Stimulated activated CD8-positive, alpha-beta memory T cell treated with anti-CD3 and anti-CD28 coated beads, Interleukin-12 subunit alpha, Interleukin-12 subunit beta, amount 100 ng/mL, for 4 hours (primary cell): ENCODE measurements at places on chromosomes 13 and 19.

GRCh38 chr13:58792854-58793253 lies 1161.3 kb downstream of the PCDH17 start:
- DNase-seq = no peak

DNA sequence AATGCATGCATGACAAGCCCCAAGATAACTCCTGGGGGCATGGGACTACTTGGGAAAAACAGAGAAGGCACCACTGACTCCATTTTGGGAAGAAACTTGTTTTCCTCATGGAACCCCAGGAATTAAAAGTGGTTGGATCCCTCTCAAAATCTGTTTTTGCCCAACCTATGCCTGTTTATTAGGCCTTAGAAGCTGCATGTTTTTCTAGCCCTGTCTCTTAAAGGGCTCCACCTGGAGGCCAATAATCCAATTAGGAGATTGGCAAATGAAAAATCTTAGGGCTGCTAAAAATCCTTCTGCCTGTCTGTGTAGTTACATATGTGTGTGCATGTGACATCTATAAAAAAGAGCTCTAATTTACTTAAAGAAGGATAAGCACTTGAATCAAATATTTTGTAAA lies 26.9 kb downstream of the MED4 start:
- no peak for DNase-seq

- DNase-seq = no peak
Observed at GRCh38 chr13:46341112-46341711, 45.8 kb downstream of the RUBCNL start.

- no peak for DNase-seq
Observed at GRCh38 chr13:46899801-46900200, 2.9 kb upstream of the HTR2A start.

DNA sequence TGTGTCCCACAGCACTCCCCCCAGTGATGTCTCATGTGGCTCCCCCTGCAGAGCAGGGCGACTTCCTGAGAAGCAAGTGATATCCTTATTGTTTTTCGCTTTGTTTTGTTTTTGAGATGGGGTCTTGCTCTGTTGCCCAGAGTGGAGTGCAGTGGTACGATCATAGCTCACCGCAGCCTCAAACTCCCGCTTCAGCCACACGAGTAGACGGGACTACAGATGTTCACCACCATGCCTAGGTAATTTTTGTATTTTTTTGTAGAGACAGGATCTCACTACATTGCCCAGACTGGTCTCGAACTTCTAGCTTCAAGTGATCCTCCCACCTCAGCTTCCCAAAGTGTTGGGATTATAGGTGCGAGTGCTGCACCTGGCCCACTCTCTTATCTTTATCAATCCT lies 5.0 kb downstream of the CEP89 start:
- no peak for DNase-seq

DNA sequence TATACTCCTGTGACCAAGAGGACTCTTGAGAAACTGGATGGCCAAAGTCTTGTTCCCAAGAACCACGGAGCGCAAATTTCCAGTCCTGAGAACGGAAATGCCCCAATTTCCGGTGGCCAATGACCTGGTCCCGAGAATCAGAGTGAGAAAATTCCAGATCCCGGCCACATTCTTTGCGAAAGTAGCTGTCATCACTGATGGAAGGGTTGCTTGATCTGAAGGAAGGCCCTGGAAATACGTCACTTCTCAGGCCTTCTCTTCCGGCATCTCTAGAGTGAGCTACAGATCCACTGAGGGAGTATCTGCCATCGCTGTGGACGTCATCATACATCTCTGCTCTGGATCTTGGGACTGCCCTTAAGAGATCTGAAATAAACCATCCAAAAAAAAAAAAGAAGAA lies 7.5 kb downstream of the SUGP2 start:
- DNase-seq = no peak

- DNase-seq = no peak
Observed at GRCh38 chr13:44680746-44681355, 104.7 kb upstream of the TSC22D1 start.

- DNase-seq = no peak
Observed at GRCh38 chr19:1850809-1851653, 2.7 kb upstream of the REXO1 start.

DNA sequence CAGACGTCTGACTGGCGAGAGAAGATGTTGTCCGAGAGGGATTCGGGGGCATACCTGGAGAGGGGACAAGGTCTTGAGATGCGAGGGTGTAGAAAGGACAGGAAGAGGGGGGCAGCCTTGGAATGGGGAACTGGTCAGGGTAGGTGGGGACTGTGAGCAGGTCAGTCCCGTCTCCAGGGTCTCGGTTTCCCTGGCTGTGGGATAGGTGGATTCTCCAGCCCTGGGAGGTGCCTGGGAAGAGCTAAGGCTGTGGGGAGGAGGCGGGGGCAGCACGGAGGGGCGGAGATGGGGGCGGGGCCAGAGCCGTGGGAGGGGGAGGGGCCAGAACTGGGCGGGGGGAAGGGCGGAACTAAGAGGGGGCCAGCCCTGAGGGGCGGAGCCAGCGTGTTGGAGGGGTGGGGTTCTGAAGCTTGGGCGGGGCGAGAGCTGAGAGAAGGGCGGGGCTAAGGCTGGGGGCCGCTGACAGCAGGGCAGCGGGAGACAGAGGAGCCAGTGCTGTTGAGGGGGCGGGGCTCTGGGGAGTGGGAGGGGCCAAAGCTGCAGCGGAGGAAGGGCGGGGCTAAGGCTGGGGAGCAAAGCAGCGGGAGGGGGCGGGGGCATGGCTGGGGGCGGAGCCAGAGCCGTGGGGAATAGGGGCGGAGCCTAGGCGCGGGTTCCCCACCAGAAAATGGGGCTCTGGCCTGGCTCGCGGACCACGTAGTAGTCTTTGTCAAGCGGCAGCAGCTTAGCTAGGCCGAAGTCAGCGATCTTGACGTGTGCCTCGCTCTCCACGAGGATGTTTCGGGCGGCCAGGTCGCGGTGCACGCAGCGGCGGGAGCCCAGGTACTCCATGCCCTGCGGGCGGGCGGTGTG lies 9.5 kb upstream of the INSL3 start:
- no peak for DNase-seq

DNA sequence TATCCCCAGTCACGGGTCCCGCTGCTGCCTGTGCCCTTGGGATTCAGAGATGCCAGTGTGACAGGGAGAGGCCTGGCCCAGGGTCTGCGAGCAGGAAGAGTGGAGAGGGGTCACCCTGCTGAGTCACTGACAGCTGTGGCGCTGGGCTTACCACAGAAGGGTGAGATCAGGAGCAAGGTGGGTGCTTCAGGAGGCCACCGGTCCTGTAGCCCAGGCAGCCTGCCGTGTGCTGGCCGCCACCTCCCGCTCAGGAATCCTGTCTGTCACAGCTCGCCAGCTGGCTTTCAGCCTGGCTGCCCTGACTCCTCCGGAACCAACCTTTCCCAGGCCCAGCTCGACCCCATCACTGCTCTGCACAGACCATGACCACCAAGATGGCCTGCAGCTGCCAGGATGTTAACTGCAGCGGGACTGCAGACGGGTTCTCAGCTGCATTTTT lies 25.3 kb downstream of the NAXD start:
- no peak for DNase-seq

- DNase-seq = no peak
Observed at GRCh38 chr19:6967967-6968366, 53.3 kb downstream of the MBD3L2B start.

DNA sequence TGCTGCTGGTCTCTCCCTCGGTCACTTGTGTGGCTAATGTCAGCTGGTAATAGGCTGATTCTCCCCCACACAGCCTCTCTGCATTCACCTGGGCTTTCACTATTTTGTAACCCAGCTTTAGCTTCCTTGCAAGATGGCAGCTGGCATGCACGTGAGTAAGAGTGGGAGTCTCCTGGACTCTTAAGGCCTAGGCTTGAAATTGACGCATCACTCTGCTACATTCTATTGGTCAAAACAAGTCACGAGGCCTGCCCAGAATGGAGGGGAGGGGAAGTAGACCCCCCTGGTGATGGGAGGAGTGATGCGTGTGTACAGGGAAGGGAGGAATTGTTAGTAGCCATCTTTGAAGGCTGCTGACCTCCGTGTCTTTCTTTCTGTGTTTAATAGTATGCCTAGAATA lies 24.9 kb upstream of the PNMA8B start:
- no peak for DNase-seq

GRCh38 chr13:110254751-110255553 lies 52.0 kb downstream of the COL4A1 start:
- DNase-seq = no peak

DNA sequence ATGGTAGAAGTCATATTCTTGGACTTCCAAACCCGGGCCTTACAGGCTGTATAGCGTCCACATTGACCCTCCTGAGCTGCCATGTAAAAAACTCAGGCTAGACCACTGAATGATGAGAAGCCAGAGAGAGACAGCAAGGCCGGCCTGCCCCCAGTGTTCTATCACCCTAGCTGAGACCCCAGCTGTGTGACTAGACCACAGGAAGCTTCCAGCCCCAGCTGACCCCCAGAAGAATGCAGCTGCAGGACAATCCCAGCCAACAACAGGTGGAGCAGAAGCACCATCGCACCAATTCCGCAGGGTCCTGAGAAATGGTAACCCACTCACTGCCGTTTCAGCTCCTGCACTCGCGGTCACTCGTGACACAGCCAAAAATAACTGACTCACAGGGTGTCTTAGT lies 2.9 kb upstream of the ATP11A start:
- DNase-seq = no peak

DNA sequence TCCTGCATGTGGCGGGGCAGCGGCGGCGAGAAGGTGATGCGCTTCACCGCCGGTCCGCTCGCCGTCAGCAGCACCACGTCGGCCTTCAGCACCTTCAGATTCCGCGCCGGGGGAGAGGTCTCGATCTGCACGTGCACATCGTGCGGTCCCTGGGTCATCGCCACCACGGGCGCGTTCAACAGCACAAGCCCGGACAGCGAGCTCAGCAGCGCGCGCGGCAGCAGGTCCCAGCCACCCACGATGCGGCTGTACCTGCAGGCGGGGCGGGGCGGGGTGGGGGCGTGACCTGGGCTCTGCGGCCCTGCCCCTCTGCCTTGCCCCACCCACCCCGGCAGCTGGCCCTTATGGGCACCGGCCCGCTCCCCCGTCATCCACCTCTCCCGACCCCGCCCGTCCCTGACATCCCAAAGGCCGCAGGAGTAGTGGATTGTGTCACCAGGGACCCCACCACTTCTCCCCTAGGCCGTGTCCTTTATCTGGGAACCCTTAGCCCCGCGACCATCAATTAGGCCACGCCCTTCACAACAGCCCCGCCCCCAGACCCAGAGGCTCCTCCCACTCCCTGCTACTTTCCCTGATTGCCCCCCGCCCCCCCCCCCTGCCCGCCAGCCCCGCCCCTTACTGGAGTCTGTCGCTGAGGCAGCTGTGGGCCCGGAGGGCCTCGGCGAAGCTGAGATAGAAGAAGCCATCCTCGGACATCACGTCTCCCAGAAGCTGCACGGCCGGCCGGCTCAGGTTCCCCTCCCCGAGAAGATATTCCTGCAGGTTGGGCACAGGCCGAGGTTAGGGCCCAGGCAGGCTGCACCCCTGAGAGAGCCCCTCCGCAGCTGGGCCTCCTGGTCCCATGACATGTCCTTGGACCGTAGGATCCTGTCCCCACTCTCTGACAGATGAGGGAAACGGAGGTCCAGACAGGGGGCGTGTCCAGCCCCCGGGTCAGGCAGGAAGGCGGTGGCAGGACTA lies 6.1 kb downstream of the IL4I1 start:
- peak; percentile 60 for DNase-seq

DNA sequence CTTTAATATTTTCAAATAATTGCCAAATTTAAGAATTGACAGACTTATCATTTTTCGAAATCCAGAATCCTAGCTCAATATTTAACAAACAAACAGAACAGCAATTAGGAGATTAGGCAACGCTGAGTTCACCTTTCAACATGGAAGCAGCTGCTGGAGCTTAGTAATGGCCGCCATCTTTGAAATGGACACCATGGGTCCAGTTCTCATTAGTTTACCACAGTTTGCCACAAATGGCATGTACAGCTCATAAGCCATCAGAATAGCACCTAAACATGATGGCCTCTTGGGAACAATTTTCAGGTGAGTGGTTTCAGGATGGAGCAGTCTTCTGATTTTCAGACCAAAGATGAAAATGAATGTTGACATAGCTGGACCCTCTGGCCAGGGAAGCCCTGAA lies 313.6 kb upstream of the OBI1 start:
- no peak for DNase-seq

- DNase-seq = no peak
Observed at GRCh38 chr13:46656786-46657185, 103.8 kb downstream of the LRCH1 start.

DNA sequence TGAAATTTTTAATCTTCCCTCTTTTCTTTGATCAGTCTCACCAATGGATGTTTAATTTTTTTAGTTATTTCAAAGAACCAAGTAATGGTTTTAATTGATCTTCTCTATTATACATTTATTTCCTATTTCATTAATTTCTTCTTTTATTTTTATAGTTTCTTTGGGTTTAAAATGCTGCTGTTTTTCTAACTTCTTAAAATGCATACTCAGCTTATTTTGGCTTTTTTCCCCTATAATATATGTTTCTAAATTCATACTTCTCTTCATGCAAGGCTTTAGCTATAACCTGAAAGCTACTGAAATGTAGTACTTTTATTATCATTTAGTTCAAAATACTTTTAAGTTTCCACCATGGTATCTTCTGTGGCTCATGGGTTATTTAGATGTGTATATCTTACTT lies 53.9 kb downstream of the ANKRD10 start:
- no peak for DNase-seq

GRCh38 chr19:1503089-1503924 lies 9.5 kb downstream of the ADAMTSL5 start:
- DNase-seq = peak; percentile 38

DNA sequence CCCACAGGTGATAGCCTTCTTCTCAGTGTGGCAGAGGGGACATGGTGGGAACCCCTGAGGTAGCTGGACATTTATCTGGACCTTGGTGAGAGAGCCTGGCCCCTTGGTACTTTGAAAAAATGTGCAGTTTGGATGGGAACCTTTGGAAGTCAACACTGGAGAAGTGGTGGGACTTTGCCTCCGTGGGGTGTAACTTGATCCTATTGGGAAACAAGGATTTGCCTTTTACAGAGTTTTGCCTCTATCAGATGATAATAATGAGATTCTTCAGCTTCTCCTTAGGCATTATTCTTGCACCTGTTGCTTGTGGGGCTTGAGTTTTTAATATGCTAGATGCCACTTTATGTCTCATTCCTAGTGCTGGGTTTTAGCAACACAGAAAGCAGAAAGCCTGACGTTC lies 99.0 kb downstream of the ERCC5 start:
- no peak for DNase-seq

DNA sequence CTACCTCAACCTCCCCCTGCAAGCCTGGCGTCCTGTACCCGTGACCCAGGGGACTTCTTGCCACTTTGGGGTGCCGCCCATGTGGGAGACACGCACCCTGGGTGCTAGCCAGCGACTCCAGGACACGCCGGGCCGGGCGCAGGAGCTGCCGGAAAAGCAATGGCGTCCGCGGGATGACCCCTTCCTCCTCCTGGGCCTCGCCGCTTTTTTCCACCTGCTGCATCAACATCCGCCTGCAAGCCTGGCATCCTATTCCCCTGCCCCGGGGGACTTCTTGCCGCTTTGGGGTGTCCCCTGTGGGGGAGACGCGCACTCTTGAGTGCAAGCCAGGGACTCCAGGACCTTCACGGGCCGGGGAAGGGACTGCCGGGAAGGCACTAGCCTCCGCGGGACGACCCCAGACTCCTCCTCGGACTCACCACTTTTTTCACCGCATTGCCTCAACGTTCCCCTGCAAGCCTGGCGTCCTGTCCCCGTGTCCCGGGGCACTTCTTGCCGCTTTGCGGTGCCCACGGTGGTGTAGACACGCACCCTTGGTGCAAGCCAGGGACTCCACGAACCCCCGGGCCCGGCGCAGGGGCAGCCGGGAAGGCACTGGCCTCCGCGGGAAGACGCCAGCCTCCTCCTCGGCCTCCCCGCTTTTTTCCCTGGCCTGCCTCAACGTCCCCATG lies 237.8 kb downstream of the TUBA3C start:
- DNase-seq = no peak

GRCh38 chr19:35528218-35529038 lies at the start of gene SBSN:
Gene SBSN (minus strand): TSS chr19:35528311. CDS start chr19:35528281, 30 bp downstream.
- no peak for DNase-seq

- no peak for DNase-seq
Observed at GRCh38 chr13:44287958-44288357, 85.7 kb upstream of the SERP2 start.
